Mucosa of gallbladder (tissue), 1 donor: ENCODE measurements at places on chromosomes 11 and 22. TPM values are rescaled to one million over a fixed set of nuclear protein-coding genes. Genes with fewer than 3 reads are reported as not detected.

GRCh38 chr11:19200410-19201201 is 1.2 kb downstream of the CSRP3 start:
- no peak for DNase-seq

GRCh38 chr11:66986178-66986545 is 11.1 kb downstream of the C11orf86 start:
- peak; percentile 70 for DNase-seq

- no peak for DNase-seq
Measured at GRCh38 chr22:39039306-39040126, 1.1 kb upstream of the APOBEC3F start.

- DNase-seq: no peak
Measured at GRCh38 chr11:41921746-41922390, 462.4 kb upstream of the LRRC4C start.

DNA sequence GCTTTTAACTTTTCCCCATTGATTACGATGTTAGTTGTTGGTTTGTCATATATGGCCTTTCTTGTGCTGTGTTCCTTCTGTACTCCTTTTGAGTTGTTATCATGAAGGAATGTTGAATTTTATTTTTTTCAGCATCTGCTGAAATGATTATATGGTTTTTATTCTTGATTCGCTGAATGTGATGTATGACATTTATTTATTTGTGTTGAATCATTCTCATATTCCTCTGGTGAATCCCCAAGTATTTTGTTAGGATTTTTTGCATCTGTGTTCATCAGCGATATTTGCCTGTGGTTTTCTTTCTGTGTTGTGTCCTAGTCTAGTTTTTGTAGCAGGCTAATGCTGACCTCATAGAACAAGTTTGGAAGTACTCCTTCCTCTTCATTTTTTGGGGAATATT is 78.2 kb downstream of the GGT1 start:
- DNase-seq: no peak

DNA sequence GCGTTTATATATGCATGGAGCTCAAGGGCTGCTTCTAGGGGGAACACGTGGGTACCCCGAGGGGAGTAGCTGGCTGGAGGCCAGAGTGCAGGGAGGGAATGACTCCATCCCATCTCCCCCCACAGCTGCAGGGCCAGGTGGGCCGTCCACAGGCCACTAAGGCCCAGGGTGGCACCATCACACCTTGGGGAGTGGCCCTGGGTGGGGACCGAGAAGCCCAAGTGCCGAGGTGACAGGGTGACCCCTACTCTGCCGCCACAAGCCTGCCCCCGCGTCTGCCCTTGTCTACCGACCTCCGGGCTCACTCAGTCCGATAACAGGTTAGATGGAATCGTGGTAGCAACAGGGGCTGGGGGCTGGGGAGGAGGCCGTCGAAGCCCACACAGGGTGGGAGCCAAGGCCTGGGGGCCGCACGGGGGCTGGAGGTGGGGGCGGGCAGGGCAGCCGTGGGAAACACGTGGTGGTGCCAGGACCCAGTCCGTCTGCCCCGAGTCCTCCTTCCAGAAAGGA is 125.7 kb downstream of the KCNQ1OT1 start:
- no peak for DNase-seq

ADAMTS15 gene
- total RNA-seq: 3.2 TPM

C1QTNF4 gene
- total RNA-seq: 5.5 TPM
